Trophoblast cell (in vitro differentiated cells and primary cell): ENCODE measurements at places on chromosomes 3 and 15.
A peak's percentile ranks its signal among the peaks of the same experiment; 100 is the strongest.

- peak; percentile 12 for DNase-seq
These were observed 1.5 kb upstream of the GCSAM start for GRCh38 chr3:112134335-112135124.

GRCh38 chr15:52031556-52031955 lies 12.5 kb downstream of the MAPK6 start:
- DNase-seq, result peak; percentile 43

DNA sequence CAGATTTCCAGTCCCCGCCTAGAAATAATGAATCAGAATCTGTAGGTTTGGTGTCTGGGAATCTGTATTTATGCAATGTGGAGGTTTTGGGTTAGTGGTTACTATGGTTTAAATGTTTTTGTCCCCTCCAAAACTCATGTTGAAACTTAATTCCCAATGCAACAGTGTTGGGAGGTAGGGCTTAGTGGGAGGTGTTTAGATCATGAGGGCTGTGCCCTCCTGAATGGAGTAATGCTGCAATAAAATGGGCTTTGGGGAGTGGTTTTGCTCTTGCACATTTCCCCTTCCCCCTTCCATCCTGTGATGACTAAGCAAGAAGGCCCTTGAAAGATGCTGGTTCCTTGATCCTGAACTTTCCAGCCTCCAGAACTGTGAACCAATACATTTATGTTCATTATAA lies 9.2 kb upstream of the RFC4 start:
- DNase-seq, result no peak

GRCh38 chr3:29385046-29385830 lies 104.4 kb downstream of the RBMS3 start:
- no peak for DNase-seq

GRCh38 chr3:132841621-132842020 lies 119.4 kb upstream of the NPHP3 start:
- no peak for DNase-seq

GRCh38 chr15:51315726-51316125 lies 22.7 kb downstream of the CYP19A1 start:
- DNase-seq, result peak; percentile 74

DNA sequence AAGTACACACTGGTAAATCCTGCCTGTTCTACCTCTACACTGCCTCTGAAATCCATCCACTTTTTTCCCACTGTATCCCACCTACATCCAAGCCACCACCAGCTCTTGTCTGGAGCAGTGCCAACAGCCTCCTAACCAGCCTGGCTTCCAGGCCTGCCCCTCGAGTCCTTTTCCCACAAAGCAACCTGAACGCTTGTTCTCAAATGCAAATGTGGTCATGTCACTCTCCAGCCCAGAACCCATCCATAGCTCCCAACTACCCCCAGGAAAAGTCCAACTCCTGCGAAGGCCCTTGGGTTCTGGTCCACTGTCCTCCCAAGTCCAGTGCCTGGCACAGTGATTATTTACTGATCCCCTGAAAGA lies 83.8 kb downstream of the SEMA5B start:
- DNase-seq, result no peak

DNA sequence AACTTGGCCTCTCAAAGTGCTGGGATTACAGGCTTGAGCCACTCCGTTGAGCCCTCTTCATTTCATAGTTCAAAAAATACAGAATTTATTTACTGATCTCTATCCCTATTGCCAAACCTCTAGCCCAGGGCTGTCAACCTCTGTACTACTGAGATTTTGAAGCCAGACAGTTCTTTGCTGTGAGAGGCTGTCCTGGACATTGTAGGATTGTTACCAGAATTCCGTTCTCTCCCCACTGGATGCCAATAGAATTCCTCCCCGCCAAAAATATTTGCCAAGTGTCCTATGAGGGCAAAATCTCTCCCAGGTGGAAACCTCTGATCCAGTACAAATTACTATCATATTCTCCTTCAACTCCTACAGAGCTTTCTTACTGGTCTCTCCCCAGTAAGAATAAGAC lies 29.6 kb upstream of the ADAMTS9 start:
- DNase-seq, result peak; percentile 25

- DNase-seq, result peak; percentile 62
These were observed at the start of gene FLNB for GRCh38 chr3:58008141-58009025. Gene FLNB (plus strand): TSS chr3:58008422. CDS start chr3:58008565, 143 bp downstream.

GRCh38 chr3:62122819-62123218 lies 250.5 kb downstream of the FEZF2 start:
- DNase-seq, result no peak

DNA sequence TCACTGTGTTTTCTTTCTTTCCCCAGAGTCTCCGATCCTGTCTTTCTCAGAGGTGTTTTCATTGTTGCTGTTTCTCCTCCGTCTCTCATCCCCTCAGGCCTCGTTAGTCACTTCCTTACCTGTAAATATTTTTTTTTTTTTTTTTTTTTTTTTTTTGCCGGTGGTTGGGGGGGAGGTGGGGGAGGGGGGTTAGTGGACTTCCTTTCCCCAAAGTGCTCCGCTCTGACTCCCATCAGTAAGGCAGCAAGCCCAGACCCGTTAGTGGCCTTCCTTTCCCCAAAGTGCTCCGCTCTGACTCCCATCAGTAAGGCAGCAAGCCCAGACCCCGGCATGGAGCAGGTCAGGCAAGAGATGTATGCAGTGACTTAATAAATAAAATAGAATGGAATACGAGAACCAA lies 97.1 kb upstream of the TNFAIP8L3 start:
- no peak for DNase-seq

- no peak for DNase-seq
These were observed 2.0 kb downstream of the GALNT15 start for GRCh38 chr3:16176391-16177030.

DNA sequence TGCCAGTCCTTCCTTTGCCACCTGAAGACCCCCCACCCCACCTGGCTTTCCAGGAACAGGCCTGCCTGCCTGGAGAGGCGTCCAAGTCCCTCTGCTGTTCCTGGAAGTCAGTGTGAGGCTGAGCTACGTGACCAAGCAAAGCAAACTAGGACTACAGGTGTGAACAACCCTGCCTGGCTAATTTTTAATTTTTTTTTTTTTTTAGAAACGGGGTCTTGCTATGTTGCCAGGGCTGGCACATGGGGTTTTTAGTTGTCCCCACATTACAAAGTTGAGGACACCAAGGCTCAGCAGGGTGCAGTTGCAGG lies 17.4 kb downstream of the HEMK1 start:
- DNase-seq, result no peak

- DNase-seq, result peak; percentile 71
These were observed 19.5 kb upstream of the COMMD2 start for GRCh38 chr3:149771652-149772271.

DNA sequence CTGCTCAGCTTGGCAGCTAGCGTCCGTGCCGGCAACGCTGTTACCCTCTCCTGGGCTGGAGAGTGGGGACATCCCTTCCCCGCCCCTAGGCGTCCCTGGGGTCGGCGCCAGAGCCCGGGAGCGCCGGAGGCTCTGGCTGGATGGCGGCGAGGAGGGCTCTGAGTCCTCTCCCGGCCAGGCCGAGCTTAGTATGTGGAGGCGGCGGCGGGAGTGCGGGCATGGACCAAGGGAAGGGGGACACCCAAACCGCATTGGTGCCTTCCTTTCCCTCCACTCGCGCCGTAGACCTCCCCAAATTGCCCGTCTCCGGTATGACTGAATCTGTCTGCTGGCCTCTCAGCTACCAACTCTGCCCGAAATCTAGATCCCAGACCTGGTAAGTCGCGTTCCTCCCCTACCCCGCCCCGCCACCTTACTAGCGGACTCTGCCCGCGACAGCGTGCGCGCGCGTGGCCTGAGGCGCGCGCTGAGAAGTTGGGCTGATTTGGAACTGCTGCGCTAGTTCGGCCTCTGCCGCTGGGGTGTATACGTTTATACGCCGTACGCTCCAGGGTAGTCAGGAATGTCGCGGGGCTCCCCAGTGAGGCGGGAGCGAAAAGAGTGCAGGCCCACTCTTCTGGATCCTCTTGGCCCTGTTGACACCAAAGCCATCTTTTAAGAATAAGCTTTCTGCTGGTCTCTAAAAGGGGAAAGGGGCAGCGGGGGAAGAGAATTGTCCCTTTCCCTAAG lies 12.2 kb downstream of the ZIC1 start:
- DNase-seq, result no peak

GRCh38 chr3:71247221-71247957 lies 336.1 kb downstream of the FOXP1 start:
- DNase-seq, result no peak

DNA sequence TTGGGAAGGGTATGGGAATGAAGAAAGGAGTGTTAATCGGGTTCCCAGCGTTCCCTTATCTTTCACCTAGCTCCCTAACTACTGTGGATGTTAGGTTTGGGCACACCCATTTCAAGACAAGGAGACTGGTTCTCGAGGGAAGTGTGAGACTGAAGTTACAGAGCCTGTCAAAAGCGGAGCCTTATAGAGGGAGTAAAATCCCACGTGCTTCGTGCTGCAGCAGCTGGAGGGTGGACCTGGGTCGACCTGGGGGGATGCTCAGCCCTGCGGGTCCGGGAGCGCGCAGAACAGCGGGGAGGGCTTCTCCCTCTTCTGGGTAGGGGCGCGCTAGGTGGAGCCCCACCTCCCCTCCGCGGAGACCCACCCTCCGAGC lies 314 bp upstream of the TMED3 start:
- DNase-seq, result peak; percentile 10

DNA sequence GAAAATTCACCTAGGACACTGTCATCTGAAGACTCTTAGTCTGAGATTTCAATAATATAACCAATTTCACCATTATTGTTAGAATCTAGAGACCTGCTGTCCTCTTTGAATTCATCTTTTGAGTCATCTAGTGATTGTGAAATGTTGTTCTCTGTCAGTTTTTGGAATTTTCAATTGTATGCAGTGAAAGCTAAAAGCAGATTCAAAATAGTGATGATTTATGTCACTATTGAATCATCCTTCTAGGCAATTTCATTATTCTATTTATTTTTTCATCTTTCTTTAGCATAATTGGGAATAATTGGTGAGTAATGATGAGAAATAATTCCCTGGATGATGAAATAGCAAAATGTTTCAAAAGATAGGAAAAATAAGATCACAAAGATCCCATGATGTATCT lies 101.7 kb upstream of the EIF1B start:
- no peak for DNase-seq

GRCh38 chr3:5294356-5294755 lies 106.8 kb downstream of the EDEM1 start:
- peak; percentile 97 for DNase-seq

GRCh38 chr3:12097971-12098370 lies 60.7 kb downstream of the TIMP4 start:
- DNase-seq, result no peak

DNA sequence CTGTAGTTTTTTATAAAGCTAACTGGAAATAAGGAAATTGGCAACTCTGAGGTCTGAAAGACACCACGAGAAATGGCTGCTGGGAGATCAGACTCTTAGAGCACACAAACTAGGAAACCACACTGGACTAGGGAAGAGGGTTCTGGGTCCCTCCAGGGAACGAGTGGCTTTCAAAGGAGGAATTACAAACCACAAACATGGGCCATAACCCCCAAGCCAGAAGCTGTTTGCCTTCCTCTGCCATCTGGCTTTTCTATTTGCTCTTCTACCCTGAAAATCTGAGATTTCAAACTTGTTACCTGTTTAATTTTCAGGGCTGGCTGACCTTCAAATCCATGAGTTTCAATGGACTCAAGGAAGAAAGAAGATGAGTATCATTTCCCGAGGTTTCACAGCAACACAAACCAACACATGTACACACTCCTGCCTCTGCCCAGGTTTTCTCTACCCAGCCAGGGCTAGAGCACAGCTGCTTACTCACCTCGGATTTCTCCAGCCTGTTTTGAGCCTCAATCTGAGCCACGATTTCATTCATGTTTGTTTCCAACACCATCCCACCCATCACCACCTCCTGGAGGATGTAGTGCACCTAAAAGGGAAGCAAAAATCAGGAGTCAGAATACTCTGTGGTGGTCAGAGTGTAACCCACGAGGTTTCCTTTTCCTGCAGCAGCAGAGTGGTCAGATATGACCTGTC lies 22.6 kb upstream of the ANPEP start:
- DNase-seq, result no peak

DNA sequence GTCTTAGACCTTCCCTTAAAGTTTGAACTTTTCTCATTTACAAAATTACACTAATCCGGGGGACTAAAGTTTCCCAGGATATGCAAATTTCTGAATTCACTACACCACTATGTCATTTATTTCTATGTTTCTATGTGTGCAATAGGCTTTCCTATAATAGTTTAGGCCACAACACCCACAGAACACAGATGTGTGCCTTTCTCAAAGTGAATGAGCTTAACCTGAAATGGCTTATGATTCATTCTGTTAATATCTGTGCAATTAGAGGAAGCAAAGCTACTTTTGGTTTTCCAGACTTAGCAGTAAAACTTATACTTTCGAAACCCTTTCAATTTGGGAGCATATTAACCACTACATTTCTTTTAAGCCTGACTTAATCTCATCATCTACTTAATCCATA lies 748.1 kb downstream of the GBE1 start:
- DNase-seq, result no peak

DNA sequence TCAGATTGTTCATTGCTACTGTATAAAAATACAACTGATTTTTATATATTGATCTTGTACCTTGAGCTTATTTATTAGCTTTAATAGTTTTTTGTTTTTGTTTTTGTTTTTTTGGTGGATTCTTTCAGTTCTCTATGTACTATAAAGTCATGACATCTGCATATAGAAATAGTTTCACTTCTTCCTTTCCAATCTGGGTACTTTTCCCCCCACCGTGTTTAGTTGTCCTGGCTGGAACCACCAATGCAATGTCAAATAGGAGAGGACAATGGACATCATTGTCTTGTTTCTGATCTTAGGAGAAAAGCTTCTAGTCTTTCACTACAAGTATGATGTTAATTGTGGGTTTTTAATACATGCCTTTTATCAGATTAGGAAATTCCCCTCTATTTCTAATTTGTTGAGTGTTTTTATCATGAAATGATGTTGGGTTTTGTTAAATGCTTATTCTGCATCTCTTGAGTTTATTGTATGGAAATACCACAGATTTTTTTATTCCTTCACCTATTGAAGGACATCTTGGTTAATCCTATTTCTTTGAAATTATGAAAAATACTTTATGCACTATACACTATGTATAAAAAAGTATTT lies 2.8 kb upstream of the XCR1 start:
- no peak for DNase-seq
